ENCODE measurements at places on chromosomes 7 and 10. TPM values are rescaled to one million over a fixed set of nuclear protein-coding genes. Genes with fewer than 3 reads are reported as not detected.

The PODXL gene
- 0.53 TPM for total RNA-seq

DNA sequence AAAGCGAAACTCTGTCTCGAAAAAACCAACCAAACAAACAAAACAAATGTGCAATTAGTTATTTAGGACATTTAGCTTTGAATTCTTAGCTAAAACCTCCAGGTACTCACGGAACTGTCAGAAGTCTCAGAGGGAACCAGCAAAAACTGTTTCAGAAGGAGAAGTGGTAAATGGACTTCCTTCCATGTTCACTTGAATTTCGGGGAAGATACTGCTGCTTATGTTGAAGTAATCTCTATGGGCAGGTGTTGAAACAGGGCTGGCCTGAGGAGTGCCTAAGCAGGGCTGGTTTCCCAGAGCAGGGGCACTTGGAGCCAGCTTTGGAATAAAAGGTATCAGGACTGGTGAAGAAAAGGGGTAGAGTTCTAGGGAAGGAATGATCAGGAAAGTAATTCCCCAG lies 2.4 kb upstream of the EXOC6 start:
- no peak for DNase-seq

The CSGALNACT2 gene
- total RNA-seq = 17.4 TPM

GRCh38 chr7:139936760-139937310 lies 107.8 kb downstream of the TBXAS1 start:
- DNase-seq = peak; percentile 50

The A1CF gene
- not detected for total RNA-seq

The ZDHHC16 gene
- total RNA-seq = 37.6 TPM

GRCh38 chr7:150406567-150407421 lies 27.7 kb downstream of the ZNF775 start:
- DNase-seq = no peak

DNA sequence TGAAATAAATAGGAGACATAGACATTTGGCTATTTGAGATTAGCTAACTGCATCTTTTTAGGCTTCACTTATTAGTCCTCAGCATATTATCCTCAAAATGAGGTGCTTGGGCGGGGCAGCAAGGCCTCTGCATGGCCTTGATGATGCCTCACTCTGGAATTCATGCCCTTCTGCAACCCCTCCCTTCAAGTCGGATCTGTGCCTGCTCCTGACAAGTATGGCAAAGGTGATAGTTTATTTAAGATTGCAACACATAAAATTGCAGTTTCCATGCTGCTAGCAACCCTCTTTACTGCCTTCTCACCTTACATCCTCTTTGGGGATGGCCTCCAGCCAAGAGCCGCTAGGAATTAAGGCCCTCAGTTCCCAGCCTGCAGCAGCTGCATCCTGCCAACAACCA lies 241.3 kb upstream of the ADARB2 start:
- DNase-seq = peak; percentile 42

The ZNF3 gene
- total RNA-seq = 13.6 TPM

The FFAR4 gene
- not detected for total RNA-seq

DNA sequence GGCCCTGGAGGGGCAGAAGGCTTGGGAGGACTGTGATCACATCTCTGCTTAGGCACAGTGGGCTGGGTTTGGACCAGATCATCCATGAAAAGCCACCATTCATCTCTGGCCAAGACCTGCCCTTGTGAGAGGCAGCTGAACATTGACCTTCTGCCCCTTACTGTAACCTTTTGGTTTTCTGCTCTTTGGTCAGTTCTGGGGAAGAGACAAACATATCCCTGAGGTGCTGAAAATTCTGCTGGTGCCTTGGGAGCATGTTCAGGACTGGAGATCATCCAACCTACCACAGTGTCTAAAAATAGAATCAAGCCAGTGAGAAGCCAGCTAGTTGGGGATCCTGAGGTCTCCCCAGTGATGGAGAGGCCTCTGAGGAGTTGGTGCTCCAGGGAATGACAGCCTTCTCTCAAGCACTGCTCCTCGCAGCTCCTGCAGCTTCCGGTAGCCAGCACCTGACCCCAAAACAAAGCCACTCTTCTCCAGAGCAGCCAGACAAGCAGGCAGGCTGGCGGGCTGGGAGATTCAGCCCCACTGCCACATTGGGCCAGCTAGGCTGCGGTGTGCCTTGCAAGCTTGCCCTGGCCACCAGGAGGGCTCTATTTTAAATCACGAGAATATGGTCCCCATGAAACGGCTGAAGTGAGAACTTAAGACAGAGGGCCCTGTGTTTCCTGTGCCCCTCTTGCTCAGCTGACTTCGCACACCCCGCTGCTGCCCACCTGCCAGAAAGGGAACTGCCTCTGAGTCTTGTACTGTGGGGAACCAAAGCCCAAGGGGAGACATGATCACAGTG lies 37.8 kb upstream of the UBE2H start:
- no peak for DNase-seq

- DNase-seq = no peak
Observed at GRCh38 chr7:132390705-132391104, 185.6 kb downstream of the PLXNA4 start.

DNA sequence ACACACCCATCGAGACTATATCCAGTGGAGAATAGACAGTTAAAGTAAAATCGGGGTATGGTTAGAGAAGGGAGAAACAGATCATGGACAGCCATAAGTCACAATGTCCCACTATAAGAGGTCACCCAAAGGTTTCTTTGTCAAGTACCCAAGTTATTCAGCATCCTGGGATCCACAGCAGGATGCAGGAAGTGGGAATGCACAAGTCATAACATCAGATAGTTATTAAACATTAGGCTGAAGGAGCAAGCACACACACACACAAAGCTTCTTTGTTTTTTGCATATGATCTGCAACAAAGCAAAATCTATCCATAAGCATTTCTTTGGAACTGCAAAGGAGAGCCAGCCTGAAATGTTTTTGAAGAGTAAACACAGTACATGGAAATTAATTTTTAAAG lies 111.6 kb downstream of the NOC3L start:
- DNase-seq = no peak

The GPR15LG gene
- total RNA-seq = 0.53 TPM

GRCh38 chr7:98557538-98558031 lies 59.5 kb upstream of the NPTX2 start:
- peak; percentile 10 for DNase-seq

DNA sequence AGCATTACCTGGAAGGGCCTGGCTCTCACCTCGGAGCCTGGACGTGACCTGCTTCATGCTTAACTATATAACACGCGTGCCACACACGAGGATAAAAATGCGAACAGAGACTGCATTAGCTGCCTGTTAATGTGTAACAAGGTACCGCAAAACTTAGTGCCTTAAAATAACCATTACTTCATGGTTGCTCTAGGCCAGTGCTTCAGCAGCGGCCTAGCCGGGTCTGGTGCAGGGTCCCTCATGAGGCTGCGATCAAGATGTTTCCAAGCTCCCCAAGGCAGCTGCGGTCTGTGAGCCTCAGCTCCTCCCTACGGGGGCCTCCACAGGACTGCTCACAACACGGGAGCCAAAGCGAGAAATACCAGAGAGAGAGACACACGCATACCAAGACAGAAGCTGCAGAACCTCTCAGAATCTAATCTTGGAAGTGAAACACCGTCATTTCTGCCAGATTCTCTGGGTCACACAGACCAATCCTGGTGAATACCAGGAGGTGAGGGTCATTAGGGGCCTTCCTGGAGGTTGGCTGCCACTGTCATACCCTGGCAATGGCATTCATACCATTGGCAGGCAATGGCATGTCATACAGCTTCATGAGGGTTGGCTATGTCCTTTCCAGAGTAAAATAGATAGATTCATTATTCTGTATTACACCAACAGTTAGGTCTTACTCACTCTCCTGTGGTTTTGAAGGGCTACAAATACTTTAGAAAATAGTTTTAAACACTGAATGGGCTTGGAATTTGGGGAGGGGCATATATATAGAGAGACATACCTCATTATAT lies 94.5 kb downstream of the HIPK2 start:
- peak; percentile 36 for DNase-seq

The RARRES2 gene
- not detected for total RNA-seq

- DNase-seq = peak; percentile 66
Observed at GRCh38 chr10:13651969-13652720, 65.4 kb downstream of the PRPF18 start.

The FLNC gene
- 0.64 TPM for total RNA-seq

The SLC26A3 gene
- total RNA-seq = not detected

DNA sequence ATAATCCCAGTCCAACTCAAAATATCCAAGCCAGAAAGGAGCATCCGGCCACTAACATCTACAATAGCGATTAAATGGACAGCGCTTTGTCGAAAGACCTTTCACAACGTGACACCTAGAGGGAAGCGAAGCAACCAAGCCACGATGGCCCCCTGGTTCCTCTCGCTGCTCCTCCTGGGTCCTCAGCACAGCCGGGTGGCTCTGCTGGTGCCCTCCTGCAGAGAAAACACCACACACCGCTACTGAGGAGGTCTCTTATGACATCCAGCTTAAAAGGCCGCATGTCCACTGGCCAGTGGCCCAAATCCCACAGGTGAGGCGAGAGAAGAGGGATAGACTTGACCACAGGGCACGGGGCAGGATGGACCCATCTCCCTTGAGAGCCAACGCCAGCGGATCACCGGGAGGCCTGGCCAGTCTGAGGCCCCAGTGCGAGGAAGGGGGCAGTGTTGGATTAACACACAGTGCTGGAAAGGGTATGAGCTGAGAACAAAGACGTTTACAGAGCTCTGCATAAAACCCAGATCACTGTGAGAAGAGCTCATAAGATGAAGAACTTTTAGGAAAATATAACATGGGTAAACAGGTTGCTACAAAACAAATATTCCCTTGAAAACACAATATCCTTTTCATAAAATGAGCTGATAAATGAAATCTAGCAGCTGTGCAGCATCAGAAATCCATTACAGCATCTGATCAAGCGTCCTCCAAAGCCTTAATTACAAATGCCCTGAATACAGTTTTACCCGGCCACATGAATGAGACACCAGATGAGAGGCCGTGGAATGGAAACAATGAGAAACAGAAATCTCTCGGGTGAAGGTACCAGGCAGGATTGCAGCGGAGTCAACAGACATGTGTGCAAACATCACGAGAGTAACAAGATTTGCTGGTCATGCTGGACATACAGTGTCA lies 236.7 kb downstream of the DIP2C start:
- no peak for DNase-seq

- peak; percentile 49 for DNase-seq
Observed at GRCh38 chr10:81576336-81576735, 298.7 kb upstream of the NRG3 start.

The EXOC6 gene
- total RNA-seq = 9.3 TPM

GRCh38 chr10:124532788-124533187 lies 71.2 kb downstream of the LHPP start:
- DNase-seq = no peak

DNA sequence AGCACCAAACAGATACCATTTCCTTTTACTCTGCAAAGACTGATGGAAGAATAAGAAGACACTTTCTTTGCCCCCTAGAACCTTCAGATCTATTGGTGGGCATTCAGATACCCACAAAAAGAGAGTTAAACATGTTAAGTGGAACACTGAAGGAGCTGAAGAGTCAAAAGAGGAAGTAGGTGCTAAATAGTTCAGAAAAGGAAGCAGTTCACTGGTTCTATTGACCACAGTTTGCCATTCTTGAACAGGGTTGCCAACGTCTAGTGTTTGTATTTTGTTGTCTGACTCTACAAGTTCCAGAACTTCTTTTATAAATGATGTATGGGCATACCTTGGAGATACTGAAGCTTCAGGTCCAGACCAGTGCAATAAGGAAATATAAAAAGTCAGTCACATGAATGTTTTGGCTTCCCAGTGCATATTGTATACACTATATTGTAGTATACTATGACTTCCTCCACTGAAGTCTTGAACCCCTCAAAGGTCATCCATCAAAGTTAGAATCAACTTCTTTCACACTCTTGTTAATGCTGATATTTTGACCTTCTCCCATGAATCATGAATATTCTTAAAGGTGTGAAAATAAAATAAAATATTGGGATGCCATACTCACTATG lies 47.5 kb upstream of the AGR3 start:
- DNase-seq = no peak

DNA sequence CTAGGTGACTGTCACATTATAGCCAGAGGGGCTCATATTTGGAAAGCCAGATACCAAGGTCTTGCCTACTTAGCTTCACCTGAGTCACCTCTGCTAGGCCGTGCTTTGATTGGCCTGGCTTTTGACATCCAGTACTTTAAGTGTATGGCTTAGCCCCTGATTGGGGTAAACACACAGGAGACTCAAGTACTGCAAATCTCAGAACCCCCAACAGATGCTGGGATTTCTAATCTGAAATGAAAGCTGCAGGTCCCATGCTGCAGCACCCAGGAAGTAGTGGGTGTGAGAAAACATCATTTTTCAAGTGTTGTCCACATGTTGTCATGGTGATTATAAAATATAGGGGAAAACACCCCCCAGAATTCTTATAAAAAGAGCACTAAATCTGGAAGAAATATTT lies 76.2 kb downstream of the WIPF3 start:
- no peak for DNase-seq

- peak; percentile 72 for DNase-seq
Observed at GRCh38 chr7:87344446-87344845, 1.0 kb upstream of the CROT start.

- DNase-seq = no peak
Observed at GRCh38 chr10:5942474-5942873, 34.9 kb downstream of the IL15RA start.

DNA sequence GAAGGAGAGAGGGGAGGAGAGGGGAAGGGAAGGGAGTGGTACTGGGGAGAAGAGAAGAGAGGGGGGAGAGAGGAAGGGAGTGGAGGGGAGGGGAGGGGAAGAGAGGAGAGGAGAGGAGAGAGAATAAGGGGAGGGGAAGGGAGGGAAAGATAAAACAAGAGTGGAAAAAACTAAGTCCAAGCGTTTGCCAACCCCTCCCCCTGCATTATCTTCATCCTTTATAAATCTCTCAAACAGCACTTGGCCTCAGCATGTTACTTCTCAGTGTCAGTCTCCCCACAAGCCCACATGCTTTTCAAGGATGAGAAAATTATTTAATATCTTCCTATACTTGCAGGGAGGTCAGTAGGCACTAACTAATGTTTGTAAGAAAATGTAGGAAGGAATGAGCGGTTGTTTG lies 204.5 kb downstream of the LSM5 start:
- DNase-seq = no peak

DNA sequence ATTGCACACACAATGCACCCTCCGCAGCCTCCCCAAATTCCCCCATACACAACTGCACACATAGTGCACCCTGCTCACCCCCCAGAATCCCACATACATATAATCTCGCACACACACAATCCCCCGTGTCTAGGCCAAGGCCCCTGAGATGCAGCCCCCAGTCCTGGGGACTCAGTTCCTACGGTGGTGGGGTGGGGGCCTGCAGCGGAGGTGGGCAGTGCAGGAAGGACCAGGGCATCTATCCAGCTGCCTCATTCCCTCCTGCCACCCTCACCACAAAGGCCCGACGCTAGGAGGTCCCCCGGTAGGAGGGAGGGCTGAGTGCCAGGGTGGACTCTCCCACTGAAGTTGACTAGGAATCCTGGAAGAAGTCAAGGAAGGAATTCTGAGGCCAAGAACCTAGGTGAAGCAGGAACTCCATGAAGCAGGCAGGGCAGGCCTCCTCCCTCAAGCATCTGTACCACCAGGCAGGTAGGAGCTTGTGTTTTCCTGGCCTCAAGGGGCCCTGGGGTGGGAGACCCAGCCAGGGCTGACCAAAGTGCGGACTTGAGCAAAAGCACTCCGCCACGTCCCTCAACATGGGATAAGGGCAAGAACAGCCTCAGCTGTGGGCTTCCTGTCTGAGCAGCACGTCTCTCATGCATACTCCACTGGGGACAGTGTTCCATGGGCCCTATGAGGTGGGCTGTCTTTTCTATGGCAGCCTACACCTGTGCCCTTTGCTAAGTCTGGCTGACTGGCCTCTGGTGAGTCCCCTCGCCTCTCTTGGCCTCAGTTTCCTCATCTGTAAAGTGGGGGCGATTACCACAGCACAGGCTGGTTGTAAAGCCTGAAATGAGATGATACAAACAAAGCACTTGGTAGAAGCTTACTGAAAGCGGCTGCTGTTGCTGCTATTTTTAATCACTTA lies 145.7 kb downstream of the MAPK8 start:
- no peak for DNase-seq

Data from bronchial epithelial cell (primary cell).